ENCODE measurements at places on chromosomes 2 and 18.

DNA sequence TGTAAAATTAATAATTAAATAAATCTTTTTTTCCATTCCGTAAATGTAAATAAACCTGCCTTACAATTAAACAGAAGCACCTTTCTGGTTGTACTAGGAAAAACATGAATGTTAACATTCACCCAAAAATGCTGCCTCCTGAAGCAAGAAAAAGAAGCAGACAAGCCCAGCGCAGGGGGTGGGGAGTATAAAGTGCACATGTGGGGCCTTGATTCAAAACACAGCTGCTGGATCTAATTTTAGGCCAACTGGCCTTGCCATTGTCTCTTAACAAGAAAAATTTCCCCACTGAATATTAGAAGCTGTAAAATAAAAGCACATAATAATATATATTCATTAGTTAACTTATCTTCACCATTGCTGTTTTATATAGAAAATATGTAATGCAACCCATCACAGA, 28.3 kb downstream of the TCF4 start:
- DNase-seq: no peak

- DNase-seq: no peak
Observed at GRCh38 chr18:55500316-55501086, 87.5 kb downstream of the TCF4 start.

DNA sequence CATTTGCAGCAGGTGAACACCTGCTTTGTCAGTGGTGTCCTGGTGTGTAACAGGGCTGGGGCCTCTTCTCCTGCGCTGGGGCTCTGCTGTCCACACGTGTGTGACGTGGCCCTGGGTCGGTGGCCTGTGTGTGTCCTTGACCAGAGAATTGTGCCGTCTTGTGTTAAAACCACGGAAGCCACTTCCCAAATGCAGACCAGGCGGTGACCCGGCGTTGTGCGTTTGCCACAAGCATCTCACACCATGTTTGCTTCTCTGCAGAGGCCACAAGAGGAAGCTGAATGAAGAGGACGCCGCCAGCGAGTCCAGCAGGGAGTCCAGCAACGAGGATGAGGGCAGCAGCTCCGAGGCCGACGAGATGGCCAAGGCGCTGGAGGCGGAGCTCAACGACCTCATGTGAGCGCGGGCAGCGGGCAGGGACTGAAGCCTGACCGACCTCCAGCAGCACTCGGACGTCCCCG, 44.3 kb upstream of the KCNG2 start:
- DNase-seq: no peak

- DNase-seq: no peak
Observed at GRCh38 chr18:38077229-38077628, 511.6 kb upstream of the CELF4 start.

DNA sequence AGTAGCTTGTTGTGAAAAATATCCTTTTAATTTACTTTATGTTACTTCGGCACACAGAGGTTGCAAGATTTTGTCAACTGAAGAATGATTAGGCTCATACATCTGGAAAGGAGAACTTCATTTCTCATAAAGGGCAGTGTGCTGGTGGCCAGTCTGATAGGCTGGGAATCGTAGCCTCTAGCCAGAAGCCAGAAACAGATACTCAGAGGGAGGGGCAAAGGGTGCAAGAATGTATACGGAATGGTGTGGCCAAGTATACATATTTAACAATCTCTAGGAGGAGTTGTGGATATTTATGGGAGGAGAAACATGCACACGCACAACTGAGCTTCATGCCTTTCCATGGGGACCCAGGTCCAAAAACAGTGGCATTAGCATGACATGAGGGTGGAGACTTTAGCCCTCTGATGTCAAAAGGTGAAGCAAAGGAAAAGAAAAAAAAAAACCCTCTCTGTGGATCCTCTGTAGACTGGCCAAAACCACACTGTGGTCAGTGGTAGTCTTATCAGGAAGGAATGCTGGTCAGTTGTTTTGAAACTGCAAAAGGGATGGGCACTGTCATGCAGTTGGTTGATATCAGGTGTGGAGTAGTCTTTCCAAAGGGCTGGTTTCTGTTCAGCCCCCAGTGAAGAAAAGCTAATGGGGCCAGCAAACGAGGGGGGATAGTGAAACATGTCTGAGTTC, 34.9 kb upstream of the APCDD1 start:
- no peak for DNase-seq

GRCh38 chr18:38497266-38497665, 931.7 kb upstream of the CELF4 start:
- DNase-seq: no peak

GRCh38 chr18:27378431-27379095, 193.5 kb upstream of the CHST9 start:
- DNase-seq: no peak

DNA sequence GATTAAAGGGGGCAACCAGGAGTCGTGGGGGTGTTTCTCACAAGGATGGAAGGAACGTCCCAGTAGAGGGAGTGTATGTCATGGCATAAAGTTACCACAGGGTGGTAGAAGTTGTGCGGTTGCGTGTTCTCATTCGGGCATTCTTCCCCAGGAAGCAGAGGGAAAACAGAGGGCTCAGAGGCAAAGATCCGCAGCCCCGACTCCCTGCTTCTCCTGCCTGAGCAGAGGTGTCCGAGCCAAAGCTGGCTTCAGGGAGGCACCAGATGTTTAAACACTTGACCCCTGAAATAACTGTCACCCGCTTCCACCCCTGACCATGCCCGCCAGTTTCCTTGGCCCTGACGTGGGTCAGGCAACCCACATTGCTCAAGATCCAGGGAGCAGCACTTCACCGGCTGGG, 83.7 kb downstream of the EN1 start:
- no peak for DNase-seq

- no peak for DNase-seq
Observed at GRCh38 chr2:175690113-175690837, 311.8 kb downstream of the LNPK start.

- DNase-seq: no peak
Observed at GRCh38 chr2:187527262-187527661, 27.0 kb downstream of the TFPI start.

DNA sequence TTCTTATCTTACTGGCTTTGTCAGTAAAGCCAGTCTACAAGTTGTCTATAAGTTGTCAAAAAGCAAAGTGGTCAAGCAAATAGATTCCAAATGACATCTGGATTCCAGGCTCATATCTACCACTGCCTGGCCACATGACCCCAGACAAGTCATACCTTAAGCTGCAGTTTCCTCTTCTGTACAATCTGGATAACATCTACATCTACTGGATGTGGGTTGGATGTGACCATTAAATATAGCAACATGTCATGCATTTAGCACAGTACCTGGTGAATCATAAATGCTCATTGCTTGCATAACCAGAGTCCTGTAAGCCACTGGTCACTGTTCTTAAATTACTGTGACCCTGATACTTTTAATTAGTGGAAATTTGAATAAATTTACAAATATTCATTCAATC, 16.8 kb downstream of the COBLL1 start:
- DNase-seq: no peak

DNA sequence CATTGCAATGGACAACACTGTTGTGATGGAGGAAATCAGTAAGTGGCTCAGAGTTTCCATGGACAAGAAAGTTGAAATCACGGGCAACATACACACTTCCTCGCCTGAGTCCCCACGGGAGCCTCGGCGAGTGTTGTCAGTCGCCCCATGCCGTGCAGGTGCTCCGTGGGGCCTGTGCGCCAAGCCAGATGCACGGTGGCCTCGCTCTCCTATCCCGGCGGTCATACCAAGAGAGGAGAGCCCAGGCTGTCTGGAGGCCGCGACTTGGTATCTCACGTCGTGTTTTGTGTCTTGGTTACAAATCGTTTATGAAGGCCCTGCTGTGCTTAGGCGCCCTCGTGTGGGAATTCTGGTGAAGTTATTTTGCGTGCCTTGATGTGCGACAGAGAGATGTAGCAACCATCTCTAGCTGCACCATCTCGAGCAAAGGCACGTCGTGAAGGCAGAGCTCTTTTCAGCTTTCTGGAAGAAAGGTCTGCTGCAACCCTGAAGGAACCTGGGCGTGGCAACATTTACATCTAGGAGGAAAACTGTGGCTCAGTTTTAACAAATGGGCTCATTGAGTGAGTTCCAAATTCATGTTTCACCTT, 21.8 kb downstream of the ATG4B start:
- DNase-seq: peak; percentile 14

DNA sequence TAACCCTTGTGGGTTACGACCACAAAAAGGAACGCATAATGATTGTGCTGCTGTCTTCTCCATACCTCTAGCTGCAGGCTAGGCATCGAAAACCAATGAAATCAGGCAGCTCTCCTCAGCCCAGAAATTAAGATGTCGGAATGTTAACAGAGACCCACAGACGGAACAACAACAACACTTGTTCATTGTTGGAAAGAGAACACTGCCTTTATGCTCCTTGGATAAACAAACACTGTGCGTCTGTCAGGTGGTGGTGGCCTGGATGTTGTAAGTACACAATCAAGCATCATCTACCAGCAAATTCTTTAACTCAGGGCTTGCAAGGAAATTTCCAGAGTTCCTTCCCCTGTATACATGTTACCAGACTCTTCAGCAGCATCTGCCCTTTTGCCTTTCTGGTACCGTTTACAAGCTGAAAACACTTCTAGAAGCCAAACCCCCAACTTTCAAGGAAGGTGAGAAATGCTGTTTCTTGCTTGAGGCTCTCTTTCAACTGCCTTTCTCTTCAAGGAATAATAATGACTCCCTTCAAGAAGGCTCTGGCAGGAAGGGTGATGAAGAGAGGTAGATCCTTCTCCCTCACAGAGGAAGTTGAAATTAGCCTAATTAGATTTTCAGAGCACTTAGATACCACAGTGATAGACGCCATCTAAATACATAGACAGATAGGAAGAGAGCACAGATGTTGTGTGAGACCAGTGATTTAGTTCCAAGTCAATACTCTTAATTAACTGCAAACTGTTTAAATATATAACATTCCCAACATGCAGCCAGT, 332.7 kb downstream of the ZNF521 start:
- no peak for DNase-seq

GRCh38 chr18:12474876-12475275, 67.1 kb downstream of the PRELID3A start:
- no peak for DNase-seq

Data from stimulated activated CD4-positive, alpha-beta T cell treated with anti-CD3 and anti-CD28 coated beads, Interleukin-15, amount 100 ng/mL, for 1 hour (primary cell).